NB4 (cell line): ENCODE measurements at places on chromosomes 2 and 18.
A peak's percentile ranks its signal among the peaks of the same experiment; 100 is the strongest.

DNA sequence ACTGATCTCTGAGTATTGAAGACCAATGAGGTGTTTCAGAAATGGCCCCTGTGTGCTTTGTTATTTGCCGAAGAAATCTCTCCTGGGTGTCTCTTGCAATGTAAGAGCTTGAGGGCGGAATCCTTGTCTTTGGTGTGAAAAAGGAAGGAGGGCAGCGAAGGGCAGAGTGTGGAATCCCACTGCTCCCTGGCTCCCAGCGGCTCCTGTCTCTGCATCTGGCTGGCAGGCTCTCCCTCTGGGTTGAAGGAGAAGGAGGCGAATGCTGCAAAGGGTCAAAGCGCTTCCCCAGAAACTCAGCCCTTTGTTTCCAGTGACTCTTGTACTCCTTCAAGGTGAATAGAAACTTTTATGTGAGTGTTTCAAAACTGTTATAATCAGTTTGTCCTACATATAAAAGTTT is 457.5 kb downstream of the CNTNAP5 start:
- DNase-seq = no peak

DNA sequence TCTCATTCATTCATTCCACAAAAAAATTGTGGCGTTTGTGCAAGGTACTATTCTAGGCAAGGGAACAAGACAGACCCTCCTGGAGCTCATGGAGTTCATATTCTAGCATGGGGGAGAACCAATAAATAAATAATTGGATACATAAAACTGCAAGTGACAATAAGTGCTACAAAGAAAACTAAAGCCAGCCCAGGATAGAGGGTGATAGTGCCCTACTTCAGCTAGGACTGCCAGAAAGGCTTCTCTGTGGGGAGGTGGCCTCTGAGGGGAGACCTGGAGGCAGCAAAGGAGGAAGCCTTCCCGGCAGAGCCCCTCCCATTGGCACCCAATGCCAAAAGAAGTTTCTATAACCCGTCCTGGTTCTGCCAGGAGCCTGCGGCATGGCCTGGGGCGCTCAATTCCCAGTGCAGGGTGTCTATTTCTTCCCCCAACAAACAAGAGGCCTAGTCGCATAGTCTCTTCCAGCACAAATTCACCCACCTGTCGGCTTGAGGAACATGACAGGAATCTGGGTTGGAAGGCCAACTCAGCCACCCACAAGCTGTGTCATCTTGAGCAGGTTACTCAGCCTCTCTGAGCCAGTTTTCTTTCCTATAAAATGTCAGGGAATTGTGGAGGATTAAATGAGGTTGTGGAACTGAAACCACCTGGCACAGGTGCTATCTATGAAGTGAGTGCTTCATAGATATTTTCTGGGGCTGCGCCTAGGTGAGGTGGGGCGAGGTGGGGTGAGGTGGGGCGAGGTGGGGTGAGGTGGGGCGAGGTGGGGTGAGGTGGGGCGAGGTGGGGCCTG is 94.3 kb downstream of the ZFP36L2 start:
- peak; percentile 71 for DNase-seq

GRCh38 chr2:46647041-46647440 is 167.7 kb downstream of the TMEM247 start:
- no peak for DNase-seq

DNA sequence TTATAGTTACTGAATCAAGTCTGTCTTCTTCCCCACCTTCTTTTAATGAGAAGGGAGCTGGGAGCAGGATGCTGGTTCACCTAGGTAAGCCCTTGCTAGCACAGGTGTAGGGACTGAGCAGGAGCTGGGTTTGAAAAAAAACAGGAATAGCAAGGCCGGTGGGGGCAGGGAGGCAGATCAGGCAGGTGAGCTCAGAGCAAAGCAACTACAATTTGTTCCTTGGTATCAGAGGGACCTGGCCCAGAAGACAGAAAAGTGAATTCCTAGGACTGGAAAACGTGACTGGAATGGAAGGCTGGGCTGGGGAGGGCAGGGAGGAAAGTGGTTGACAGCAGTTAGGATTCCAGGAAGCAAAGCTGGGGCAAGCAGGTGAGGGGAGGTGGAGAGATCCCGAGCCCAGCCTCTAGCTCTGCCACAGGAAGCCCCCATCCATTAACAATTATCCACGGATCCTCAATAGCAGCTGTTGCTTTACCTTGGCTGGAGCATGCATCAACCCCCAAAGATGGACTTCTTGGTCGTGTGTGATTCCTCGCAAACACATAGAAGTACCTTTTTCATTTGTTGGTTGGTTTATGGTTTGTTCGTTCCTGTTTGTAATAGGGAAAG is 118.4 kb downstream of the LNPK start:
- no peak for DNase-seq
